ENCODE measurements at places on chromosomes 12 and 14. TPM values are rescaled to one million over a fixed set of nuclear protein-coding genes. Genes with fewer than 3 reads are reported as not detected.
A peak's percentile ranks its signal among the peaks of the same experiment; 100 is the strongest.

GRCh38 chr14:64507376-64508156 is 3.0 kb downstream of the ZBTB1 start:
- no peak overlapping the region for H3K4me3 ChIP-seq
- no peak for DNase-seq
- peaks cover 35% of the 10 kb centered on the region for H3K4me1 ChIP-seq
- H3K27ac ChIP-seq = no peak overlapping the region
- H3K36me3 ChIP-seq = no peaks in the 10 kb centered on the region

DNA sequence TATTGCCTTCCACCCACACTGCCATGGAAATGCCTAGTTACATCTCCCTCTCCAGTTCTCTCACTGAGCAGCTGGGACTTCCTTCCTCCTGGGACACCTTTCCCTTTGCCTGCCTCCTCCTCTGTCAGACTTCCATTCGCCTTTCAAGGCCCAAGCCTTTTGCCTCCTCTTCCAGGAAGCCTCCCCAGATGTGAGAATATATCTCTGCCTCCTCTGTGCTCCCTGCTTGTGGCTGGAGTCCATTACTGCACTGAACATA is 3.1 kb downstream of the IFI27L2 start:
- no peaks in the 10 kb centered on the region for H3K27me3 ChIP-seq
- no peak overlapping the region for H3K27ac ChIP-seq
- H3K36me3 ChIP-seq = no peaks in the 10 kb centered on the region
- H3K4me1 ChIP-seq = no peaks in the 10 kb centered on the region

TRHDE gene
- 2.8 TPM for total RNA-seq

DNA sequence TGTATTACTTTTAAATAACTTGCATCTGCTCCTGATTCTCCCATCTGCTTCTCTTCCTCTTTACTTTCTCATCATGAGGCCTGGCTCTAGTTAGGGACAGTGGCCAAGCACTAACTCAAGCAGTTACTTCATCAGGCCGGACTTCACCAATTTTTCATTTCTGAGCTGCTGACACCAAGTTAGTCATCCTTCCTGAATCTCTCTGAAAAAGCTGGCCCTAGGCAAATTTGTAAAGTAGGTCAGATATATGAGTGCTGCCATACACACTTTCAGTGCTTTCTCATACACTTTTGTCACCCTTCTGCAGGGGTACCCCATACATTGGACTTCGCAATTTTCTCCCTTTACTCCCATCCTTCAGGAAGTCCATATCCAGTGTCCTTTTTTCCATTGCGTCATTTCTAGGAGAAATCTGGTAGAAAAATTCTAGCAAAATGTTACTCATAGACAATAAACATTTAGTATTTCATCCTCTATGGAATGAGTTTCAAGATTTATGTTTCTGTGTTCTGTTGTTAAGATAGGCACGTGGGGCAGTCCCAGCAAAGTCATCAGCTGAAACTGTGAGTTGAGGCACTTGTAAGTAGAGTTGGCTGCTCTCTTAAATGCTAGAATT is 276.8 kb upstream of the TMPO start:
- no peaks in the 10 kb centered on the region for H3K36me3 ChIP-seq
- H3K27me3 ChIP-seq = no peaks in the 10 kb centered on the region
- no peak overlapping the region for H3K4me3 ChIP-seq
- no peak overlapping the region for H3K27ac ChIP-seq
- H3K4me1 ChIP-seq = no peaks in the 10 kb centered on the region

STAB2 gene
- 2.7 TPM for total RNA-seq

- no peaks in the 10 kb centered on the region for H3K27me3 ChIP-seq
- H3K4me1 ChIP-seq = peaks cover 11% of the 10 kb centered on the region
- no peak overlapping the region for H3K4me3 ChIP-seq
- no peak for DNase-seq
These were observed 5.9 kb upstream of the KRT1 start for GRCh38 chr12:52686063-52686462.

KCNC2 gene
- 0.39 TPM for total RNA-seq

- peaks cover 5% of the 10 kb centered on the region for H3K4me1 ChIP-seq
- no peak overlapping the region for H3K4me3 ChIP-seq
- no peaks in the 10 kb centered on the region for H3K36me3 ChIP-seq
- no peak overlapping the region for H3K27ac ChIP-seq
- no peak for DNase-seq
- no peaks in the 10 kb centered on the region for H3K27me3 ChIP-seq
These were observed 247.6 kb upstream of the PWP1 start for GRCh38 chr12:107437954-107438353.

DNA sequence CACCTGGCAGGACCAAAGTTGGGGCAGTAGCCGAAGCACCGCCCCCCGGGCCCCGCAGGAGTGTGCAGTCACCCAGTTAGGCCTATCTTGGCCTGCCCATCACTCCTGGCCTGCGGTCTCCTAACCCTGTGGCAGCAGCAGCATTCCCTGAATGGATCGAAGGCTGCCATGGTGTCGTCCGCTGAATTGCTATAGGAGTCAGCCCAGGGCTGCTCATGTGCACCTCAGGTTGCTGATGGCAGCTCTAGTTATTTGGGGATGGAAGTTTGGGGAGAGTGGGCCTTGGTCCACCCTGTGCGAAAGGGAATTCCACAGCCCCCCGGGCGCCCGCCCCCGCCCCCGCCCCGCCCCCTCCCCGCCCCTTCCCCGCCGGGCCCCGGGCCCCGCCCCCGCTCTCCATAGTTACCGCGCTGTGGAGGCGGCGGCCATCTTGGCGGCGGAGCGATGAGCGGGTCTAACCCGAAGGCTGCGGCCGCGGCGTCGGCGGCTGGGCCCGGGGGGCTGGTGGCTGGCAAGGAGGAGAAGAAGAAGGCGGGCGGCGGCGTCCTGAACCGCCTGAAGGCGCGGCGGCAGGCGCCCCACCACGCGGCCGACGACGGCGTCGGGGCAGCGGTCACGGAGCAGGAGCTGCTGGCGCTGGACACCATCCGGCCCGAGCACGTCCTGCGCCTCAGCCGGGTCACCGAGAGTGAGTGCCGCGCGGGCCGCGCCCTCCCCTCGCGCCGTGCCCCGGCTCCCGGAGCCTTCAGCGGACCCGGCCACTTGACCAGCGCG is at the start of gene UNC119B:
UNC119B (plus strand) TSS at position 428 of the 774 bp plus-strand sequence; CDS start at position 445, 17 bp downstream.
- no peaks in the 10 kb centered on the region for H3K27me3 ChIP-seq
- peak; percentile 83 for DNase-seq
- peak within 1 kb of the TSS; percentile 93 for H3K27ac ChIP-seq

GRCh38 chr12:81942594-81942993 is 183.4 kb upstream of the PPFIA2 start:
- H3K4me3 ChIP-seq = no peak overlapping the region
- no peaks in the 10 kb centered on the region for H3K27me3 ChIP-seq
- H3K36me3 ChIP-seq = no peaks in the 10 kb centered on the region
- H3K4me1 ChIP-seq = no peaks in the 10 kb centered on the region
- H3K27ac ChIP-seq = no peak overlapping the region

DNA sequence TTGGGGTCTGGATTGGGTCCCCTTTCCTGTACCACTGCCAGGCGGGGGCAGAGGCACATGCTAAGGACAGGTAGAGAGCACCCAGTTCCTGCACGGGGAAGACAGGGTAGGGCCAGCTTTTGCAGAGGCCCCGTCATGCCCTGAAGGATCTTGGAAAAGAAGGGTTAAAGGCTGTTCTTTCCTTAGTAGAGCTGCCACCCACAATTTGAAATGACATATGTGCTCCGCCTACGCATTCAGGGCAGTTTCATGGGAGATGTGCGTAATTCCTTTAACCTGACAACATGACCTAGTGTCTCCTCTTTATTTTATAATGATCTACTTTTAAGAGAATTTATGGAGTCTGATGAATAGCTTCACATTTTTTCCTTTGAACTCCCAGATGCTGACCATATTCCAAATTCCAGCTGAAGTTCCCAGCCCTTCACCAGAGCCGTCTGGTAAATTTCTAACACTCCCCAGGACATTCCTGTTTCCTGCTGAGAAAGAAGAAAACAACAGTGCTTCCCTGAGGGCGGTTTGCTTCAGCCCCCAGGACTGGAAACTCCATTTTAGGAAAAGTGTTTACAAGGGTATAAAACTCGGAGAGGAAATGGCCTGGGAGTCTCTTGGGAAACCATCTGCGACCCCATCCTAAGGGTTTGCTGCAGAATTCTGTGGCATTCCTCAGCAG is 58.9 kb upstream of the PLEKHG3 start:
- H3K27me3 ChIP-seq = no peaks in the 10 kb centered on the region
- H3K4me1 ChIP-seq = peaks cover 6% of the 10 kb centered on the region
- no peak for DNase-seq
- H3K27ac ChIP-seq = peak overlapping the region; percentile 28
- no peak overlapping the region for H3K4me3 ChIP-seq

ACRBP gene
- total RNA-seq = 172 TPM

- H3K27me3 ChIP-seq = no peaks in the 10 kb centered on the region
- no peaks in the 10 kb centered on the region for H3K36me3 ChIP-seq
- no peaks in the 10 kb centered on the region for H3K4me1 ChIP-seq
- no peak overlapping the region for H3K27ac ChIP-seq
These were observed 341.5 kb upstream of the FAR2 start for GRCh38 chr12:28807535-28807934.

GRCh38 chr14:68660495-68660894 is 132.4 kb downstream of the ZFP36L1 start:
- H3K4me3 ChIP-seq = no peak overlapping the region
- no peaks in the 10 kb centered on the region for H3K27me3 ChIP-seq
- H3K36me3 ChIP-seq = no peaks in the 10 kb centered on the region
- no peak overlapping the region for H3K27ac ChIP-seq
- H3K4me1 ChIP-seq = peaks cover 36% of the 10 kb centered on the region

DNA sequence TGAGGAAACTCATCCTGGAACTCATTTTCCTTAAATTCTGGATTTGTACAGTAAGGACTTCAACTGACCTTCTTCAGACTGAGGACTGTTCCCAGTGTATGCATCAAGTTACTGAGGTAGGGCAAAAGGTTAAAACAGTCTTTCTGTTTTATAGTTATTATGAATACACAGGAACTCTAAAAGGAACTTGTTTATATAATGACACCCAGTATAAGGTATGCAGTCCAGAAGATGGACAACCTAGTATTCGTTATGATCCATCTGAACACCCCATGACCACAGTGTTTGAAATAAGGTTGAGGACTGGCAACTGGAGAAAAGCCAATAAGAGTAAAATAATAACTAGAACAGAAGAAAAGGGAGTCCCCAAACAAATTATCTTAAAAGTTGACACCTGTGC is 779.9 kb upstream of the TMEM132C start:
- no peak overlapping the region for H3K4me3 ChIP-seq
- H3K27me3 ChIP-seq = no peaks in the 10 kb centered on the region
- no peaks in the 10 kb centered on the region for H3K36me3 ChIP-seq
- no peaks in the 10 kb centered on the region for H3K4me1 ChIP-seq

Measured in testis (tissue), 5 donors.